ENCODE measurements at places on chromosomes 2 and 18. TPM values are rescaled to one million over a fixed set of nuclear protein-coding genes. Genes with fewer than 3 reads are reported as not detected.

- H3K27me3 ChIP-seq: no peaks in the 10 kb centered on the region
- H3K27ac ChIP-seq: peak overlapping the region; percentile 76
- no peaks in the 10 kb centered on the region for H3K36me3 ChIP-seq
- peak overlapping the region; percentile 35 for H3K4me3 ChIP-seq
- peaks cover 13% of the 10 kb centered on the region for H3K4me1 ChIP-seq
- DNase-seq: no peak
Measured at GRCh38 chr2:222844323-222844722, 16.5 kb upstream of the ACSL3 start.

- H3K36me3 ChIP-seq: peaks cover 3% of the 10 kb centered on the region
- H3K4me3 ChIP-seq: peak overlapping the region; percentile 97
- peaks cover 13% of the 10 kb centered on the region for H3K4me1 ChIP-seq
- peaks cover 6% of the 10 kb centered on the region for H3K27me3 ChIP-seq
Measured at GRCh38 chr2:119679846-119680245, 845 bp downstream of the TMEM177 start.

DNA sequence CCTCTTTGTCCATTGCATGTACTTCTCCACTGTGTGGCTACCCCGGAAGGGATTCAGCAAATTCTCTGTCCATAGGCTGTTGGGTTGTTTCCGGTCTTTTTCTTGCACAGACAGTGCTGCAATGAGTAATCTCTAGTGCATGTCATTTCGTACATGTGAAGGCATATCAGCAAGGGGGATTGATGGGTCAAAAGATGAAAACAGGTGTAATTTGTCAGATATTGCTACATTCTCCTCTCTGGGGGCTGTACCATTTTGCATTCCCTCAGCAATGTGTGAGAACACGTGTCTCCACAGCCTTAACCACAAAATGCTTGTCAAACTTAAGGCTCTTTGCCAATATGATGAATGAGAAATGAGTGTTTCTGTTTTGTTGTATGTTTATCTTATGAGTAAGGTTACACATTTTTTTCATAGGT, 60.5 kb downstream of the KLHL29 start:
- no peaks in the 10 kb centered on the region for H3K36me3 ChIP-seq

DNA sequence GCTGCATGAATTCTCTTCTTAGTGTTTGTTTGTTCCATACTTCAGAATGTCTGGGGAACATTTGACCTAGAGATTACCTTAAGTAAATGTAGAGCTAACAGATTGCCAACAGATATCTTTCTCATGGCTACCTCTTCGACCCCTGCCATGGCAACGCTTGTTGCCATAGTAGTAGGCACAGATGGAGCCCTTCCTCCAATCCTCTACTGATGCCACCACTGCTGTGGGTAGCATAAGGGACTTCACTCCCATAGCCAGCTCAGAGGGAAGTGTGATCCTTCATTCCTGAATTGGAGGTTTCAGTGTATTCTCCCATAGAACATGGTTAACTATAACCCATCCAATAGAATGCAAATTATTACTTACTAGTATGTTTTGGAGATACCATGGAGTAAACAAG, 543.6 kb upstream of the NRP2 start:
- H3K4me1 ChIP-seq: no peaks in the 10 kb centered on the region
- H3K27me3 ChIP-seq: no peaks in the 10 kb centered on the region
- H3K27ac ChIP-seq: no peak overlapping the region

- no peaks in the 10 kb centered on the region for H3K27me3 ChIP-seq
- H3K4me3 ChIP-seq: no peak overlapping the region
- DNase-seq: no peak
- no peaks in the 10 kb centered on the region for H3K36me3 ChIP-seq
- peaks cover 23% of the 10 kb centered on the region for H3K4me1 ChIP-seq
Measured at GRCh38 chr2:134773759-134774742, 55.3 kb upstream of the TMEM163 start.

- H3K27me3 ChIP-seq: no peaks in the 10 kb centered on the region
- DNase-seq: no peak
- no peak overlapping the region for H3K4me3 ChIP-seq
- no peaks in the 10 kb centered on the region for H3K4me1 ChIP-seq
- H3K27ac ChIP-seq: no peak overlapping the region
Measured at GRCh38 chr18:36461551-36461987, 164.1 kb downstream of the FHOD3 start.

DNA sequence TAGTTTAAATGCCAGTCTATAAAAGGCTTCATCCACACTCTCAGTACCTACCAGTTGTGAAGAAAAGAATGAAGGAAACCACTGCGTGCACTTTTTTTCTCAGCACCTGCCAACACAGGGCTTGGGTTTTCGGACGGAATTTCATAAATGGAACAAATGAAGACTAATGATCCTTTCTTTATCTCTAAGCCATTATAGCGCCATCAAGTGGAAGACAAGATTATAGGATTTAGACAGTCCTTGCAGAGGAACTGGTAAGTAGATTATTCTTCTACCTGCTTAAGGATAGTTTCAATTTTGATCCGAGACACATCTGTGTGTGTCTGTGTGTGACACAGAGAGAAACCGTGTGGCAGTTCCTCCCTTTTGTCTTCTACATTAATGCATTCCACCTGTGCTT, 245.6 kb downstream of the NRXN1 start:
- DNase-seq: no peak
- no peaks in the 10 kb centered on the region for H3K4me1 ChIP-seq
- no peak overlapping the region for H3K27ac ChIP-seq

DNA sequence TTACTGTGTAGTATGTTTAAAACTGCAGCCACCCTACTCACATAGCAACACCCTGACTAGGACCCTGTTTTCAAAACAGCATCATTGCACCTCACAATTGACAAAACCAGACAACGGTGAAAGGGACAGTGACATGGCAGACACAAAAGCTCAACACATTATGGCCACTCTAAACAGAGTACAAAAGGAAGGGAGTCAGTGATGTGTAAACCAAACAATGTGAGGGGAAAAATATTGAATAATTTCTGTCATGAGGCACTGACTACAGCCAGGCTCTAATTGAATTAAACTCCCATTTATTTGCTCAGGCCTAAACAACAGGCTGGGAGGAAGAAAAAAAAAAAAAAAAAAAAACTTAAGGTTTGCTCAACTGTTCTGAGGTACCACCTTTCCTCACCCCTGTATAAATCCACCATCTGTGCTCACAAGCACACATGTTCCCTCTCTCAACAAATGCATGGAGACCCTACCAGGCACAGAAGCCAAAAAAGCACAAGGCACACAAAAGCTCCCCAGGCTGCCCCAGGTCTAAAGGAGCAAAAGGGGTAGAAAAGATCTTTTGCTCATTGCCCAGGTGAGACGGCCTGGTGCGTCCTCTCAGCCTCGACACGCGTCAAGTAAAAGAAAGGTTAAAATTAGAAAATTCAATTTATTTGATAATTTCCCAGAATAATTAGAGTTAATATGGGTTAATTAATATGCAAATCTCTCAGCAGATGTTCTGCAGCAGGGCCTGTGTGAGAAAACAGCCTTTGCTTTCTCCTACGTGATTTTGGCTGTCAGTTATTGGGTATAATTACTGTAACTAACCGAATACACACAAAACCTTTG, 80.9 kb downstream of the ZEB2 start:
- no peak for DNase-seq
- no peaks in the 10 kb centered on the region for H3K4me1 ChIP-seq
- no peak overlapping the region for H3K4me3 ChIP-seq
- H3K27me3 ChIP-seq: no peaks in the 10 kb centered on the region

The LIMS3 gene
- 3.2 TPM for total RNA-seq
